NCI-H1436 treated with DMSO at 0.1 percent for 48 hours (cell line): ENCODE measurements at places on chromosomes 7 and 10.

DNA sequence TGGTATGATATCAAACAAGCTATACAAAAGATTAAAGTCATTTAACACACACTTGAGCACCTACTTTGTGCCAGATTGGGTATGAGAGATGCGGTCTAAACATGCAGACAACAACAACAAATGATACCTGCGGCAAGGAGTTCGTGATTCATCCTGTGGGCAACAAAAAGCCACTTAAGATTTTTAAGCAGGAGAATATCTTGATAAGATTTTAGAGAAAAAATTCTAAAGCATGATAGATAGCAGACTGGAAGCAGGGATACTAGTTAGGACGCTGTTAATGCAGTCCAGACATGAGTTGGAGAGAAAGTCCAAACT lies 1.6 kb upstream of the KBTBD2 start:
- DNase-seq = no peak

DNA sequence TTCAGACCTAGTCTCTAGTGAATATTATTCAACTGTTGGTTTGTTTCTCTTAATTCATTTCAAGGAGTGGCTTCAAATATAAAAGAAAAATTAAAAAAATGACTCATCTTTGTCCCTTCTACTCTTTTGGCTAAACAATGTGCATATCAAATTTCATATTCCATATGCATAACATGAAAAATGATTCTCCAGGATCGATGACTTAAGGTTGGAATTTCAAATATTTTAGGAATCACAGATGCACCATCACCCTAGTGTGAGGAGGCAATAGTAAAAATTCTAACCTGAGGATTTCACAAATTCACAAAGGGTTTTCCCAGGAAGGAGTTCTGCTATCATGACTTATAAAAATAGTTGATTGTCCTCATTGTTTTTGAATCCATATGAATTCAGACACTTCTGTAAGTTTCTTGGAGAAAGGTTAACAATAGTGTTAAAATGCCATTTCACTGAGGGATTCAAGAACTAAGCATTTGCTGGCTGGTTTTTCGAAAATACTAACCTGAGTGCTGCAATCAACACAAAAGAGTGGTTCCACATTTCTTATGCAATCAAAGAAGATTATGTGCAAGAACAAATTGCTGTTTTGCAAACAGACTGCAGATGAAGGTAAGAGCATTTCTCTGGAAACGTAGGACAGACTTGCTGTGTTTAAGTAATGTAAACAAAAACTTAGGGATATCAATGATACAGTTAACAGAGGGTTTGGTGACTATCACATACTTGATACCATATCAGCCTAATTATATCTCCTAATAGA lies 547.5 kb upstream of the LRRTM3 start:
- DNase-seq = no peak

- no peak for DNase-seq
Observed at GRCh38 chr7:87398446-87398845, 53.0 kb downstream of the CROT start.

GRCh38 chr7:50185208-50185607 lies 92.2 kb upstream of the ZPBP start:
- no peak for DNase-seq

GRCh38 chr7:31251441-31251840 lies 89.1 kb downstream of the NEUROD6 start:
- DNase-seq = no peak

- no peak for DNase-seq
Observed at GRCh38 chr7:128860158-128861073, 2.2 kb upstream of the ATP6V1F start.

GRCh38 chr7:107920048-107920772 lies 29.2 kb downstream of the DLD start:
- no peak for DNase-seq

DNA sequence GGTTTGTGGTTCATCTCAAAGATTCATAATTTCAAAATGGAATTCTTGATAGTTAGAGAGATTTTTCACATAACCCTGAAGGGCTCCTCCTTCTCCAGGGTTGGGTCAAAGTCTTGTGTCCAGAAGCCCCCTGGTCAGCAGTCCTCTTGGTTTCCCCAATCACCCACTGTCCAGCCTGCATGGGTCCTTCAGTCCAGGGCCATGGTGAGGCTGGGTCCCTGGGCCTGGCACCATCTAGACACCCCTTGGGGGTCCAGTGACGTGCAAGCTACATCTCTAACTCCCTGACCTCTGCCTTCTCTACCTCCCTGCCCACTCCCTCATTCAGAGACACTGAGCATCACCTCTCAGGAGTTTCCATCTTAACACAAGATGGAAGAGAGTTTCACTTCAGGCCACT lies 26.1 kb downstream of the ANXA8 start:
- DNase-seq = no peak

GRCh38 chr7:8628656-8629055 lies 195.2 kb downstream of the NXPH1 start:
- no peak for DNase-seq

- DNase-seq = no peak
Observed at GRCh38 chr10:16950656-16951601, 133.7 kb upstream of the RSU1 start.

DNA sequence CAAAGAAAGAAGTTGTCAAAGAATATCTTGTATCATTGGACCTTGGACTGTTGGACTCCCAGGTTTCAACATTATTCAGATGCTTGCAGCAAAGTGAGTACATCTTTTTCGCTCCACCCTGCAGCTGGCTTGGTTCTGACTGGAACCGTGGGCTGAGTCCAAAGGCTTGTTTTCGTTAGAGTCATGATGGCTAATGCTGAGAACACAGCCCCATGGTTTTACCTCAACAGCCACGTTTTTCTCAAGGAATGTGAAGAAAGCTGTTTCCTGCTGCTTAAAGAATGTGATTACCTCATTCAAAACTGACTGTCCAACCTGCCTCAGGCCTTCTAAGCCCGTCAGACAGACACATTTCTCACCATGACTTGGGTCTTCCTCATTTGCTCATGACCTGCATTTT lies 69.5 kb downstream of the STEAP1B start:
- DNase-seq = no peak

GRCh38 chr7:118747473-118747872 lies 523.0 kb downstream of the ANKRD7 start:
- no peak for DNase-seq

DNA sequence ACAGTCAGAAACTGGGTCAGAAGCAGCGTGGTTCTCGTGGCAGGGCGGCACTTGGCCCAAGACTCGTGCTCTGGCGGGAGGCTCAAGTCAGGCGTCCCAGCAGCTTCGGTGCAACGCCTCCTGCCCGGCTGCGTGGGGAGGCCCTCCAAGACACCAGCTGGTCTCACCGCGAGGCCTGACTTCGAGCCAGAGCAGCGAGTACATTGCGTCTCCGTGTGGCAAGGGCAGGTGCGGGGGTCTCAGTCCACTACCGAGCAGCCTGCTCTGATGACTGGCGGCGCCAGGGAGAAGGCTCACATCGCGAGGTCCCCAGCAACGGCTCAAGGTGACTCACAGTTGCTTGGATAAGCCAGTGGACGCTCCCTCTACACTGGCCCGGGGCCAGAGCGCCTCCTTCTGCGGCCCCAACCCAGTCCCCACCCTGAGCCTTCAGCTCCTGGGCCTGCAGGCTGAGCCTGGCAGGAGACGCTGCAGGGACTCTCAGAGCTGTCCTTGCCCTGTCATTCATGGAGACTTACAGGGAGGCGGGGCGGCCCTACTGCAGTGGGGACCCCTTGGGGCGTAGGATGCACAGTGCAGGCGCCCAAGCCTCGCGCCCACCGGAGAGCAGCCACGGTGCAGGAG lies 41.9 kb upstream of the PRKAR1B start:
- no peak for DNase-seq

DNA sequence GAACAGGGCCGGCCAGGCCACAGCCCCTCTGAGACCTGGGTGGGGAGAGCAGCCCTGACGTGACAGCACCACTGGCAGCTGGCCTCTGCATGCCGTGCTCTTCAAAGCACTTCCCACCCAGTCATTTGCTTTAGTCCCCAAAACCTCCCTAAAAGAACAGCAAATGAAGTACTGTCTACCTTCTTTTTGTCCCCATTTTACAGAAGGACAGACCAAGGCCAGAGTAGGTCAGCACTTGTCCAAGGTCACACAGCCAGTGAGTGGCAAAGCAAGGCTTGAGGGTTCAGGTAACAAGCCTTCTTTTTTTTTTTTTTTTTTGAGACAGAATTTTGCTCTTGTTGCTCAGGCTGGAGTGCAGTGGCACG lies 15.1 kb downstream of the ATP6V1F start:
- no peak for DNase-seq

- no peak for DNase-seq
Observed at GRCh38 chr10:14369906-14370305, 39.2 kb upstream of the FRMD4A start.

- DNase-seq = no peak
Observed at GRCh38 chr7:96669812-96670211, 39.8 kb downstream of the SEM1 start.

GRCh38 chr10:14294347-14295059 lies 36.2 kb downstream of the FRMD4A start:
- no peak for DNase-seq

- DNase-seq = no peak
Observed at GRCh38 chr10:33917069-33917780, 582.8 kb upstream of the NRP1 start.
